Epithelial cell of umbilical artery (primary cell): ENCODE measurements at places on chromosomes 12 and 14. TPM values are rescaled to one million over a fixed set of nuclear protein-coding genes. Genes with fewer than 3 reads are reported as not detected.

The NID2 gene
- total RNA-seq: 3.3 and 5.5 TPM in 2 replicates

The SIX6 gene
- total RNA-seq: not detected in 2 replicates

The DIO2 gene
- 0.15 TPM in 1 of 2 replicates, not detected in the other for total RNA-seq

The GNS gene
- total RNA-seq: 218 and 242 TPM in 2 replicates

The DYNLL1 gene
- total RNA-seq: 324 and 483 TPM in 2 replicates

The MSI1 gene
- not detected in 2 replicates for total RNA-seq

The FOS gene
- 3.2 and 4.9 TPM in 2 replicates for total RNA-seq

The WSCD2 gene
- not detected in 2 replicates for total RNA-seq

The ZNF84 gene
- total RNA-seq: 17.2 and 22.6 TPM in 2 replicates

The CCDC196 gene
- total RNA-seq: not detected in 2 replicates

The DPF3 gene
- total RNA-seq: 2.3 and 3.3 TPM in 2 replicates

The ZDHHC22 gene
- total RNA-seq: under 0.01 TPM in 1 of 2 replicates, not detected in the other

The CLEC1B gene
- total RNA-seq: not detected in 2 replicates

The RNASE7 gene
- not detected in 2 replicates for total RNA-seq

The GPR135 gene
- total RNA-seq: 0.61 and 0.97 TPM in 2 replicates

The FAM186B gene
- 0.32 TPM in 1 of 2 replicates, not detected in the other for total RNA-seq

The LMO3 gene
- under 0.01 TPM in 1 of 2 replicates, not detected in the other for total RNA-seq

The KRT79 gene
- total RNA-seq: under 0.01 TPM in 1 of 2 replicates, not detected in the other

The HOTAIR gene
- total RNA-seq: under 0.01 TPM in 1 of 2 replicates, not detected in the other

The VTI1B gene
- total RNA-seq: 46.1 and 49.8 TPM in 2 replicates

The BCL2L2 gene
- 13.4 and 16.9 TPM in 2 replicates for total RNA-seq

The P2RX7 gene
- 0.65 and 1.7 TPM in 2 replicates for total RNA-seq

The KIF5A gene
- under 0.01 TPM in 1 of 2 replicates, not detected in the other for total RNA-seq

The A2M gene
- total RNA-seq: 3.5 and 6.5 TPM in 2 replicates

The GYS2 gene
- total RNA-seq: not detected in 2 replicates

The ARHGAP9 gene
- total RNA-seq: not detected in 2 replicates

The TMEM132D gene
- total RNA-seq: not detected in 2 replicates

The CCDC197 gene
- not detected in 2 replicates for total RNA-seq

The GLT1D1 gene
- total RNA-seq: not detected in 2 replicates

The TAS2R42 gene
- not detected in 2 replicates for total RNA-seq

The ANKRD33 gene
- total RNA-seq: 0.15 and 0.32 TPM in 2 replicates

The HOXC12 gene
- total RNA-seq: not detected in 2 replicates

The NPAS3 gene
- 0.15 and 0.32 TPM in 2 replicates for total RNA-seq

The SHMT2 gene
- 207 and 228 TPM in 2 replicates for total RNA-seq

The SLC6A12 gene
- not detected in 2 replicates for total RNA-seq

The CBLN3 gene
- 0.32 and 0.76 TPM in 2 replicates for total RNA-seq

The KCNK10 gene
- not detected in 2 replicates for total RNA-seq

The YARS2 gene
- total RNA-seq: 51.3 and 55.9 TPM in 2 replicates

The KRT6B gene
- not detected in 2 replicates for total RNA-seq

The LRIG3 gene
- 53.6 and 126 TPM in 2 replicates for total RNA-seq

The TEX52 gene
- total RNA-seq: not detected in 2 replicates

The E2F7 gene
- 2.9 and 6.8 TPM in 2 replicates for total RNA-seq

The PLEK2 gene
- total RNA-seq: 14.9 and 27.0 TPM in 2 replicates

The B4GALNT3 gene
- total RNA-seq: not detected in 2 replicates

The ANKS1B gene
- 0.46 TPM in 1 of 2 replicates, not detected in the other for total RNA-seq

The NCAPD2 gene
- 44.8 and 62.3 TPM in 2 replicates for total RNA-seq

The SAMD4A gene
- 21.7 and 22.7 TPM in 2 replicates for total RNA-seq

The RD3L gene
- not detected in 2 replicates for total RNA-seq
